ENCODE measurements at places on chromosomes 1 and 21.

DNA sequence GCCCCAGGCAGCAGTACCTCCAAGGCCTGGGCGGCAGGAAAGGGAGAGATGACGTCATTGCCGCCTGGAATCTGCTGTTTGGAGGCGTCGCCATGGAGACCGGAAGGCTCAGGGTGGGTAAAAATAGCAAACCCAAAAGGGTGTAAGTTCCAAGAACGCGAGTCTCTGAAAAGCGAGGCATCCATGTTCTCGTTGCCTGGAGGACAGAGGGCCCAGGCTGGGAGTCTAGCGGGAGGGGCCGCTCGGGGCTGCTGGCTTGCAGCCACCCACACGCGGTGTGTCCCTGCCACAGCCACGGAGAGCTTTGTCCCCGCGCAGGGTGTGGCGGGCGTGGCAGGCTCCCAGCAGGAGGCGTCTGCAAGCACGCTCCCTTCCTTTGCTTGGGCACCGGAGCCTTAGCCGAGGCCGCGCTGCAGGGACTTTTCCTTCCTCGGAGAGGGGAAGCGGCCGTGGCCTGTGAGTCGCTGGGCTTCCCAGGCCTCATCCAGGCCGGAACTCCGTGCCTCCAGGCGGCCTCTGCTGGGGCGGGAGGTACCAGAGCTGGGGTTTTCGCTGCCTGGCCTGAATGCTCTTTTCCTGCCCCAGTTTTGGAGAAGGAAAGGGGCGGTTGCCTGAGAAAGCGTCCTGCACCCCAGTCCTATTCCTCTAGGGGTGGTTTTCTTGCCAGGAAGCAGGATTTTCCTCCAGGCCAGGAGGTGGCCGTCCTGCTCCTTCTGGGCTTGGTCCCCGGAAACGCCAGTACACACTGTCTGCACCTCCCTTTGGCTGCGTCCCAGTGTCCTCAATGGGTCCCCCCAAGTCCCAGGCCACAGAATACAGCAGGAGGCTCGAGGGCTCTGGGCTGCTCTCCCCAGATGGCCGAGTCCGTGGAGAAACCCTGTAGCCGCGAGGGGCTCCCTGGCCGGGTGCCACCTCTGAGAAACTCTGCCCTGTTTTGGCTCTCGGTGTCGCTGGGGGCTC, 15.3 kb upstream of the SKI start:
- no peak for DNase-seq

GRCh38 chr1:78080767-78081166, 35.0 kb downstream of the GIPC2 start:
- DNase-seq, result no peak

GRCh38 chr1:186050360-186050759, 316.2 kb downstream of the HMCN1 start:
- no peak for DNase-seq

- DNase-seq, result no peak
These were observed 11.4 kb downstream of the SMAP2 start for GRCh38 chr1:40384887-40385286.

Measured in vagina (tissue), 2 donors.